Activated CD4-positive, CD25-positive, alpha-beta regulatory T cell treated with anti-CD3 and anti-CD28 coated beads, Interleukin-2, amount 50 U/mL, for 72 hours (primary cell): ENCODE measurements at places on chromosomes 5 and 9.

- no peak for DNase-seq
Observed at GRCh38 chr5:96896806-96897205, 20.5 kb downstream of the ERAP2 start.

- DNase-seq: no peak
Observed at GRCh38 chr5:139272471-139273321, 20.8 kb upstream of the MATR3 start.

DNA sequence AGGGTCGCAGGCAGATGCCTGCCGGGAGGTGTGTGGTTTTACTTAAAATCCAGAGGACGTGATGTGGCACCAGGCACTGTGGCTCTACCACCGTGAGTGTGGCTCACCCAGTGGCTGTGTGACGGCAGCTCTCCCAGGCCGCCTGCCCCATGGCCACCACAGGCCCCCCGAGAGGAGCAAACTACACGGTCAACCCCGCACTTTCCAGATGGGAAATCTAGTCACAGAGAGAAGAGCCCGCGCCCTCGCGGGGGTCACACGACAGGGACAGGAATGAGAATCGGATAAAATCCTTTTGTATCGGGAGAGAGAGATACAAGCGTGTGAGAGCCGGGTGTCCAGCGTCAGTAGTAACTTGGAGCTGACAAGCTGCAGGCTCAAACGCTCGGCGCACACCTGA, 24.4 kb downstream of the TERT start:
- DNase-seq: no peak

GRCh38 chr5:92916036-92916435, 665.0 kb downstream of the NR2F1-AS1 start:
- no peak for DNase-seq

GRCh38 chr5:63554191-63554590, 408.1 kb downstream of the HTR1A start:
- no peak for DNase-seq

DNA sequence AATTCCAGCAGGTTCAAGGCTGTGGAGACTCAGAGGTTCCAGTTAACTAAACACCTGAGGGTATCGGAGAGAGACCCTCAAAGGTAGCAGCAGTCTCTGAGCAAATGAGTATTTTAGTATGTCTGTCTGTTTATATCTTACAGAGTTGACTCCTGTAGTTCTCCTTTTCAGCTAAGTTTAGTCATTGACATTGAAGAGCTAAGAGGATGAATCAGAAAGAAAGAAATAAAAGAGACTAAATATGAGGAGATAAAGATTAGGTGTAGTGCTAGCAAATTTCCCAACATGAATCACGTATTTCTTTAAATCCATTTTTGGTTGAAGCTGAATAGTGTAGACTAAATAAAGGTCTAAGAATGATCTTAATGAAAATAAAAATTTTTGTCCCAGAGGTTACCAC, 474.0 kb upstream of the RGMB start:
- DNase-seq: no peak

GRCh38 chr9:18499980-18500379, 26.0 kb downstream of the ADAMTSL1 start:
- no peak for DNase-seq

GRCh38 chr5:60685700-60686099, 14.3 kb downstream of the DEPDC1B start:
- DNase-seq: no peak
